Fibroblast of skin of back (primary cell): ENCODE measurements at places on chromosomes 5 and 9.

DNA sequence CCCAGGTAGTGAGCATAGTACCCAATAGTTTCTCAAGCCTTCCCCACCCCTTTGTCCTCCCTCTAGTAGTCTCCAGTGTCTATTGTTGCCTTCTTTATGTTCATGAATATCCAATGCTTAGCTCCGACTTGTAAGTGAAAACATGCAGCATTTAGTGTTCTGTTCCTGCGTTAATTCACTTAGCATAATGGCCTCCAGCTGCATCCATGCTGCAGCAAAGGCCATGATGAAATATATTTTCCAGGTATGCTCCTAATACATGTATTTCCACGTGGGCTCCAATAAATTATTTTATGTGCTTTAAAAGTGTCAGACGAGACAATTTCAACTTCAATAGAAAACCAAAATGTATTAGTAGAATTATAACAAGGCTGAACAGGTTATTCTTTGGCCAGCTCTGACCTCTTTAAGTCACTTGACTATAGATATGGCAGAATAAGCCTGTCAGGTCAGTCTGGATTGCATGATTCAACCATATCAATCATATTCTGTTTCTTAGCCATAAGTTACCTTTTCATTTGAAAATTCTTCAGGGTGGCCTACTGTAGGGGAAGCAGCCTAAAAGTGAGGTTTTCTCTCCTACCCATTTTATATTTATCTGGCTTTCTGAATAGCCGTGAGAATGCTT lies 2291.6 kb upstream of the WWC1 start:
- DNase-seq, result no peak

DNA sequence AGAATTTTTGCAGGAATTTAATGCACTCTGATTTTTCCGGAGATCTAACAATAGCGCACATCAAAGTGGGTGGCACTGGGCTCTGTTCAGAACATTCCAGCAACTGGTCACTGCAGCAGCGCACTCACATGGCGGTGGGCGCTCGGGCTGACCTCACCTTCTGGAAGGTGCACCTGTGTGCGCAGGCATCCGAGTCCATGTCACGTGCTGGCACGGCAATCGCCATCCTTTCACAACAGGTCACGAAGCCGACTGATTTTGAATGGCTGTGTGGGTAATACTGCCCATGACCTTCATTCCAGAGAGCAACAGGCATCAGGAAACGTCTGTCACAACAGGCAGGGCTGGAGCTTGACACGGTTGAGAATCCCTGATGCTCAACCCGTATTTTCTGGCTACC lies 18.7 kb upstream of the CLPTM1L start:
- no peak for DNase-seq

- no peak for DNase-seq
Observed at GRCh38 chr9:71910650-71911060, 338 bp downstream of the ABHD17B start.

DNA sequence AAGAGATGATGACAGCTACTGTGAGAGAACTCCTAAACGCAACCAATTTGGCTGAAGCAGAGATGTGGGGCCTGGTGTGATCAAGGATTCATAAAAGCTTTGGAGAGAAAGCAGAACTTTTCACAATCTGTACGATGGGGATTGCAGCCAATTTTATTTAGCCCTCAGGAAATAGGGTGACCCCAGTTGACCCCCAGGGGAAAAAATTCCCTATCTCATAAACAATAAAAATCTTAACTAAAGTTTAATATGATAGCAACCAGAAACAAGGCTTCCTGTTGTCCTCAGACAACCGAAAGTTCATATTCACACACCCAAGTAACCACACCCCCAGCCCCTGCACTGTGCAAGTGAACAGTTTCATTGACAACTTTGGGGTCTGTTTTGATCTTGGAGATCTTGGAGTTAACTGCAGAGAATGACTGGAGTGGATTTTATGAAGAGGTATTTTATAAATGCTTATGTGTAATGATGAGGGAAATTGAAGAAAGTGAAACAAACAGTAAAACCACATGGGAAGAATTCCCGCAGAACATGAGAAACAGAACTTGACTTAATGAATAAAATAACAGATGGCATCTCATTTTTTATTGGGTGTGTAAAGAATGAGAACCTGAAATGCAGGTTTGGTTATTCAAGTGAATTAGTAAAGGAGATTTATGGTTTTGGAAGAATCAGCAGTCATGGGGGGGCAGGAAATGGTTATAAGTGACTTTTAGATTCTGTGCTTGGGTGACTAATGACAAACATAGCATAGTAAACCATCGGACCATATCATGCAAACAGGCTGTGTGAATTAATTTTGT lies 94.5 kb downstream of the PDE4D start:
- DNase-seq, result peak; percentile 56

GRCh38 chr9:136880651-136881050 lies 5.7 kb upstream of the TRAF2 start:
- DNase-seq, result no peak

GRCh38 chr5:98524773-98525172 lies 248.7 kb upstream of the RGMB start:
- DNase-seq, result no peak

DNA sequence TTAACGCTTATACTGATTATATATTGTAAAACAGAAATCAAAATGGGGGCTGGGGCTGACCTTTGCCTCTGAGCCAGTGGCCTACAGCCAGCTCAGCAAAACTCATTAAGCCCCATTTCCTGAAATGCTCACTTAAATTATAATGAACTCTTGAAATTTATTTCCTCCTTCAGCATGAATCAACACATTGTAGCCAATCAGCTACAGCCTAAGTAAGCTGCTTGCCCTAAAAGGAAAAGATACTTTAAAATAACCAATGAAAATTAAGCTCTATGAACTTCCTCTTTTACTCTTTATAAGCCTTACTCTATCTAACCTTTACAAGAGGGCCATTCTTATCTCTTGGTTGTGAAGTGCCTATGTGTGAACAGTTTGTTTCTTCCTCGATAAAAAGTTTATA lies 33.5 kb upstream of the SUB1 start:
- no peak for DNase-seq

DNA sequence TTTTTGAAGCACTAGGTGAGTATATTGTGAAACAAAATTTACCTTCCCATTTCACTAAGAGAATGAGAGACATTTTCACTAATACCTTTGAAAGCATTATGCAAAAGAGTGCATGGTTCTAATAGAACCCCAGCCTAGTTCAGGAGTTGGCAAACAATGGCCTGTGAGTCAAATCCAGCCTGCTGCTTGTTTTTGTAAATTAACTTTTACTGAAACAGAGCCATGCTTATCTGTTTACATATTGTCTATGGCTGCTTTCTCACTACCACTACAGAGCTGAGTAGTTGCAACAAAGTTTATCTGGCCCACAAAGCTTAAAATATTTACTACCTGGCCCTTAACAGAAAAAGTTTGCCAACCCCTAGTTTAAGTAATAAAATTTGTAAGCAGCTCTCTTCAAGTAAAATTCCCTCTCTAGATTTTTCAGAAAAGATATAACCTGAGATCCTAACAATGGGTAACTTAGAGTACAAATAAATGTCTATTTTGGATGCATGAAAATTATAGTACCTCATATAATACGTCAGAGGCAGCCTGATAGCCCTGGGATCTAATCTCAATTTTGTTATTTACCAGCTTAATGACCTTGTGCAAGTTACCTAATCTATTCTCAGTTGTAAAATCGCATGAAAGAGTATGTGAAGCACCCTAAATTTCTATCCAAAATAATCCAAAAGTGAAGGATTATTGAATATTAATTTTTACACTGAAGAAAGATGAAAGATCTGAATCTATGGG lies 50.7 kb upstream of the ARL15 start:
- DNase-seq, result no peak

DNA sequence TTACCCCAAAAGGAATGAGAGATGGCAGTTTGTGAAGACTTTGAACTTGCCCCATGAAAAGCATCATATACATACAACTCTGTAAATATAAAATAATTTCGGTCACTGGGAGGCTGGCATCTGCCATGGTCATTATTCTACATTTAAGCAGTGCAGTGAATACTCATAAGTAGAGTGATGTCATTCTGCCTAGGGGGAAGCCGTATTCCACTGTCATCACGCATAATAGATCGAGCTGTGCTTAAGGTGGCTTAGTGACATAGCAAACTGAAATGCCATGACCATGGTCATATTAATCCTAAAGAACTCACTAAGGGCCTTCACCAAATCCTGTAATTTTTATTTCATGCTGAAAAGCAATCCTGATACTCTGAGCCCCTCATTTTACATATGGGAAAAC lies 42.4 kb upstream of the NR4A3 start:
- no peak for DNase-seq

DNA sequence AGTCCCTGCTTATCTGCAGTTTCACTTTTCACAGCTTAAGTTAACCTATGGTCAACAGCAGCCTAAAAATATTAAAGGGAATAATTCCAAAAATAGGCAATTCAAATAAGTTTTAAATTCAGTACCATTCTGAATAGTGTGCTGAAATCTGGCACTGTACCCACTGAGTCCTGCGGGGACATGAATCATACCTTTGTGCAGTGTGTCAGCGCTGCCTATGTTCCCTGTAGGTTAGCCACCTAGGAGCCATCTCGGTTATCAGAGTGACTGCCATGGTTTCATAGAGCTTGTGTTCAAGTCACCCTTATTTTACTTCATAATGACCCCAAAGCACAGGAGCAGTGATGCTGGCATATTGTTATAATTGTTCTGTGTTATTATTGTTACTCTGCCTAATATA lies 139.9 kb downstream of the GPBP1 start:
- DNase-seq, result no peak

DNA sequence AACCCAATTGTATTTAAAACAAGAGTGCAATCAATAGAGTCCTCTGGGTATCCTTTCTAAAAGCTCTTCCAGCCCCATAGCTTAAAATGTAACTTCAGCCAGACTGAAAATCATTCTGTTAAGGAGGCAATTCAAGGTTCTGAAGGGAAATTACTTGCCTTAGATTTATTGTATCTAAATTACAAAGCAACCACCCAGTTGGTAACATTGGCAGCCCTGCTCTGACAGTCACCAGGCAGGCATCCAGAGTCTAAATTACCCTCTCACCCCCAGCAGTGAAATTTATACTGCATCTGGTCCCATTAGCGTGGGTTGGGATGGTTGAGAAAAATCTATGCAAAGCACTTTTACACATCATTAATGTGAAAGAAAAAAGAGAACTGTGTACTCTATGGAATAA lies 514.7 kb downstream of the MTRR start:
- no peak for DNase-seq

DNA sequence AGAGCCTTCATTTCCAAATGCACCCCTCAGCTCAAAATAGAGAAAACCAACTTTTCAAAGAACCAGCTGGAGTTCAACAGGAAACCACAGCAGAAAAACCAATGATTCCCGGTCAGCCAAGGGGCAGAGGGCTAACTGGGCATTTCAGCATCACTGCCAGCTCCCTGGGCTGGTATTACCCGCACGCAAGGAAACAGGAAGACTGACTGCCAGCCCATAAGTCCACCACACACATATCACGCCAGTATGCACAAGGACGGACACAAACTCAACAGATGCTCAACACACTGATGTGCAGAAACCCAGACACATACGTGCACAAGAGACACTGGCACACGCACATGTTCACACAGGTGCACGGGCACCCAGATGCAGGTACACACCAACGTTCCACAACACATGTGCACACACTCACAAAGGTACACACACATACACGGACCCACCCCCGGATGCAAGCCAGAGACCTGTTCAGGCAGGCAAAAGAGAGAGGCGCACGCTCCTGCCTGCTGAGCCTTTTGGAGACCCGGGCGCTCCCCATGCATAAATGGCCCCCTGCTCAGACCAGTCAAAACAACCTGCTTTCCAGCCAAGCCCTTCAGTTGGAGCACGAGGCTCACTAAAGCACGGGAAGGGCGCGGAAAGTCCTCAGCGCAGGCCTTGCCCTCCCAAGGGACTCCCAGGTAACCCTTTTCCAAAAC lies 2.1 kb downstream of the ADAMTS2 start:
- DNase-seq, result no peak

GRCh38 chr9:109705515-109705914 lies 74.5 kb upstream of the PALM2AKAP2 start:
- DNase-seq, result peak; percentile 69

GRCh38 chr5:80720181-80720580 lies 65.4 kb upstream of the DHFR start:
- no peak for DNase-seq

GRCh38 chr5:159620853-159621540 lies 290.7 kb upstream of the IL12B start:
- no peak for DNase-seq

GRCh38 chr5:125409234-125409860 lies 662.9 kb upstream of the ZNF608 start:
- peak; percentile 58 for DNase-seq

- no peak for DNase-seq
Observed at GRCh38 chr5:67549947-67550346, 353.3 kb upstream of the CD180 start.

DNA sequence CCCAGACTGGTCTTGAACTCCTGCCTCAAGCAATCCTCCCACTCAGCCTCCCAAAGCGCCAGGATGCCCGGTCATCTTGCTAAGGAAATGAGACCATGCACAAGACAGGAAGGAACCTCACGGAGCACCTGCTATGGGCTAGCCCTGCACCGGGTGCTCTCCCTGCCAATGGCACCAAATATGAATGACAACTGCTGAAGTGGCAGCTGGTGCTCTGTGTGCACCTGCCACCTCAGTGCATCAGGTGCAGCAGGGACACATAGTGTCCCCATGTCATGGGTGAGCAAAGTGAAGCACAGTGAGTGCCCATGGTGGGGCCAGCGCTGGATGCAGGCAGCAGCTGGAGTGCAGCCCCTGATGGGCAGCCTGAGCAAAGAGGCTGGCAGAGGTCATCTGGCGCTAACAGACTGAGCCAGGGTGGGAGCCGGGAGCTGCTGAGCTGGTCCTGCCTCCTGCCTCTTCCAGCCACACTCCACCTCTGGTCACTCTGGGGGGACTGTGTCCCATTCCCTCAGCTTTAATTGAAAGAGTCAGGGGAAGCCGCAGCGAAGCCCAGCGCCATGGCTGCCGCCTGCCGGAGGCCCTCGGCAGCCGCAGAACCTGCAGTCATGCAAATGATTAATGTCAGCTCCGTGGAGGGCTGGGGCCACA lies 46.4 kb downstream of the BARX1 start:
- no peak for DNase-seq

DNA sequence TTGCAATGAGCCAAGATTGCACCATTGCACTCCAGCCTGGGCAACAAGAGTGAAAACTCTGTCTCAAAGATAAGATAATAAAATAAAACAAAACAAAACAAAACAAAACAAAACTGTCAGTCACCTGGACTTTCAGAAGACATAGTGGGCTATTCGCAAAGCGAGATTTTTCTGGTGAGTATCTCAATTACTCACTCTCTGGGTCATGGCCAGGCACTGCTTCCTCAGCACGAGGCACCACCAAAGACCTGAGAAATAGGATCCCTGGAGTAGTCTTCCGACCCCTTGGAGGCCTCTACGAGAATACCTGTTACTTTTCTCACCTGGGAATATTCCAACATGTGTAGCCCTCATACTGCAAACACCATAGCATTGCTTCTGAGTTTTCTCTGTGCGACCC lies 201.7 kb upstream of the ZNF618 start:
- DNase-seq, result peak; percentile 62

- no peak for DNase-seq
Observed at GRCh38 chr9:5791870-5792269, 41.0 kb downstream of the ERMP1 start.

- peak; percentile 30 for DNase-seq
Observed at GRCh38 chr5:9361835-9362234, 184.0 kb downstream of the SEMA5A start.

GRCh38 chr5:103617090-103617489 lies 54.5 kb upstream of the NUDT12 start:
- DNase-seq, result no peak
